Activated CD8-positive, alpha-beta T cell treated with anti-CD3 and anti-CD28 coated beads, Interleukin-2, amount 10 ng/mL, durations not matched to agents 7 days and 5 days (primary cell): ENCODE measurements at places on chromosomes 11 and 22. TPM values are rescaled to one million over a fixed set of nuclear protein-coding genes. Genes with fewer than 3 reads are reported as not detected.
A peak's percentile ranks its signal among the peaks of the same experiment; 100 is the strongest.

- peaks cover 3% of the 10 kb centered on the region for H3K27me3 ChIP-seq
- H3K4me3 ChIP-seq = no peak overlapping the region
- peaks cover 22% of the 10 kb centered on the region for H3K4me1 ChIP-seq
- no peak overlapping the region for H3K27ac ChIP-seq
- no peak for DNase-seq
Observed at GRCh38 chr11:101912823-101913284, 2.0 kb upstream of the CEP126 start.

DNA sequence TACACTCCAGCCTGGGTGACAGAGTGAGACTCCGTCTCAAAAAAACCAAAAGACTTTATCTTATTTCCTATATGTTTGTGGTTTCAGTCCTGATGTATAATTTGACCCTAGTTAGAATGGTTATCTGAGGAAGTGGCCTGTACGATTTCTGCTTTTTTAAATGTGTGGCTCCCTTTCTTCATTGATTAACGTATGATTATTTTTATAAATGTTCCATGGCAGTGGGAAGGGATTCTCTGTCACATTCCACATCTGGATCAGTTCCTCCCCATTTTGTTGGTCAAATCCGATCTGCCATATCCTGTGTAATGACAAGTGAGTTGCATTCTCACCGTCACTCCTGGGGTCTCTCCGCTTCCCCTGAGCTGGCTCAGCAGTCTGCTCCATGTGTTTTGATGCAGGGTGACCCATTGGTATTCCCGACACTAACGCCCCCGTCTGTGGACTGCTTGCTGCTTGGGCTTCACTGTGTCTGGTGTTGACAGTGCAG is 20.3 kb downstream of the NEAT1 start:
- DNase-seq = no peak
- H3K27ac ChIP-seq = peak overlapping the region; percentile 53
- peaks cover 50% of the 10 kb centered on the region for H3K4me1 ChIP-seq
- H3K36me3 ChIP-seq = peaks cover 40% of the 10 kb centered on the region

DNA sequence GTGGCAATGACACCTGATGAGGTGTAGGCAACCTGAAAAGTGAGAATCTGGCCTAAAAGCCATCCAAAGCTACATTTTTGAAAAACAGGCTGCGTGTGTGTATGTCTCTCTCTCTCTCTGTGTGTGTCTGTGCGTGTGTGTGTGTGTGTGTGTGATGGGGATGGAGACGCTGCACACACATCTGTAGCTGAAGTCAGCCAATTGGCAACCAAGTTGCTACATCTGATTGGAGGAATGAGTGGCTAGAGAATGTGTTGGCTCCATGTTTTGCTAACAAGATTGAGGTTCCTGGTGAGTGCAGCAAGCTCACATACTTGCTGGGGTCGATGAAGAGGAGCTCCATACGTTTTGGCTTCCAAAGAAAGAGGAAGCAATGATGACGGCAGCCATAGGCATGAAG is 311.4 kb upstream of the NCAM1 start:
- no peak overlapping the region for H3K27ac ChIP-seq
- no peak overlapping the region for H3K4me3 ChIP-seq

DNA sequence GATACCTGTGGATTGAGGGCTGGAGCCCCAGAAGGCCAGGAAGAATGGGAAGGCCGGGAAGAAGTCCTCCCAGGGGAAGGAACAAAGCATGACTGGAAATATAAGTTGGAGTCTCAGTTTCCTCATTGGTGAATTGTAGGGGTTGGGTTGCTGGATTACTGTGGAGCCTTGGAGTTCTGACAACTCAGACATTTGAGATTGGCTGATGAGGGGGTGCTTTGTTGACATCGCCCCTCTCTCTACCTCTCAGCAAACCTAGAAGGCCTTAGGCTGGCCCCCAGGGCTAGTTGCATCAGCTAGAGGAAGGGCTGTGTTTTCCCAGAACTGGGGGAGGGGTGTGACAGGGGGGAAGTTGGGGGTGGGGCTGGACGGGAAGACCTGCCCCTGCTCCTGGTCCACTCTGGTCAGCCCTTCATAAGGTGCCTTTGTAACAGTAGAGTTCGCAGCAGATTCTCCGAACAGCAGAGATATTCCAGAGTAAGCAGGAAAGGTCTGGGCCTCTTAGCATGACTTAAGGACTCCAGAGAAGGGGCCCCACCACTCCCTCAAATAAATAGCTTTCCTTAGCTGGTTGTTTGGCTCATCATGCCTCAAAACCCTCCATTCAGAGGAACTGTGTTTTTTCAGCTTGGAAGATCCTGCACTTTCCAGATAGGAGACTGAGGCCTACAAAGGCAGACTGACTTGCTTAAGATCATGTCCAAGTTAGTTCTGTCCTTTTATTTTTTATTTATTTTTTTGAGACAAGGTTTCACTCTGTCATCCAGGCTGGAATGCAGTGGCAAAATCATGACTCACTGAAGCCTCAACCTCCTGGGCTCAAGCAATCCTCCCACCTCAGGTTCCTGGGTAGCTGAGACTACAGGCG is 12.5 kb upstream of the THRSP start:
- peaks cover 13% of the 10 kb centered on the region for H3K4me1 ChIP-seq
- H3K27me3 ChIP-seq = no peaks in the 10 kb centered on the region
- H3K4me3 ChIP-seq = no peak overlapping the region
- peak overlapping the region; percentile 70 for H3K27ac ChIP-seq

- no peak for DNase-seq
- H3K27ac ChIP-seq = no peak overlapping the region
- no peak overlapping the region for H3K4me3 ChIP-seq
- no peaks in the 10 kb centered on the region for H3K36me3 ChIP-seq
Observed at GRCh38 chr22:49232319-49233067, 595.2 kb downstream of the BRD1 start.

Gene DMC1
- total RNA-seq = 10.1 TPM

- H3K27ac ChIP-seq = peak overlapping the region; percentile 88
- H3K4me1 ChIP-seq = peaks cover 49% of the 10 kb centered on the region
- H3K36me3 ChIP-seq = peaks cover 72% of the 10 kb centered on the region
- H3K27me3 ChIP-seq = no peaks in the 10 kb centered on the region
Observed at GRCh38 chr11:62602141-62603071, 741 bp upstream of the MTA2 start.

Gene BBOX1
- not detected for total RNA-seq

Gene LRRC74B
- not detected for total RNA-seq

DNA sequence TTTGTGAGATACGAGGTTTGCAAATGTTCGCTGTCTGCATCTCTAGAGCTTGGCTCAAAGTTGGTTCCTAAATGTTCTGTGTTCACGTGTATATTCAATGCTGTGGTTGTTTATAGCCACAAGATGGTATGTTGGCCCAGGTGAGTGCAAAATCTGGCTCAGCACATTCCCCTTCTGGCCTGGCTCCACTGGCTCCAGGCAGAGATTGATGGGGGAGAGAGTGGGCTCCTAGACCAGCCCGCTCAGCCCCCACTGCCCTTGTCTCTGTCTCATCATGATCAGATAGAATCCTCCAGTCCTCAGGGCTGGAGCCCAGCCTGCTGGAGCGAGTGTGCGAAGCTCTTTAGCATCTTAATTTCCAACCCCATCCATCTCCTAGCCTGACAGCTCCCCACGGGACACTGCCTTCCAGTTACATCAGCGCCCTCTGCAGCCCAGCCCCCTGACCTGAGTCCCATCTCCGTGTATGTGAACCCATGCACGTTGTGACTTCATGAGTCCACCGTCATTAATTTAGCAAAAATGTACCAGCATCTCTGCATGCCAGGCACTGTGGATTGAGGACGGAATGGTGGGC is 2.0 kb downstream of the P2RX3 start:
- no peak overlapping the region for H3K27ac ChIP-seq
- no peaks in the 10 kb centered on the region for H3K36me3 ChIP-seq

DNA sequence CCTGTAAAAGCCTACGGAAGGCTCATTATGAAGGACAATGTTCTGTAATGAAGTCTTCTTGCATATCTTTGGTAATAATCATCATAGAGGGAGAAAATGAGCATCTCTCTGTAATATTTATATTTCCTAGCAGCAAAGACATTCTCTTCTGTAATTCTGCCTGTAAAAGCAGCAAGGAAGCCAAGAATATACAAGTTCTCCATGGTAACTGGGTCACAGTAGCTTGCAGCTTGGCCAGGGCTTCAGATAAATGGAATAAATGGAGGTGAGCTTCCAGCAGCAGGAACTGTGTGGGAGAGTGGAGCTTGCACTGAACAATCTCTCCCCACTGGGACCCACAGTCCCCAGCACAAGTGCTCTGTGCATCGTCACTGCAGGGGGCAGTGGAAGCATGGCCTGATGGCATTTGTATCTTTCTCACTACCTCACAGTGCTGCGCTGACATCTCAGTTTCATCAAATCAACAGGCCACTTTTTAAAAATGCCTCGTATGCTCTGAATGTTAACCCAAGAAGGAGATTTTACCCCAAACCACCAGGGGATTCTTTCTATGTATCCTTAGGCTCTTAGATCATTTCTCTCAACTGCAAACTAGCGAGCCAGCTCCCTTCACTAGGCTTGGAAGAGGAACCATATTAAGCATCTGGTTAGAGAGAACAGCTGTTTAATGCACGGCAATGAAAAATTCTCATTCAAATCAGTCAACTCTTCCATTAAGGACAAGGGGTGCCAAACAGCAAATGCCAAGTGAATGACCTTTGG is 1059.7 kb downstream of the OPCML start:
- DNase-seq = no peak
- no peak overlapping the region for H3K27ac ChIP-seq
- H3K27me3 ChIP-seq = no peaks in the 10 kb centered on the region
- H3K4me1 ChIP-seq = no peaks in the 10 kb centered on the region
- H3K36me3 ChIP-seq = no peaks in the 10 kb centered on the region
- no peak overlapping the region for H3K4me3 ChIP-seq

DNA sequence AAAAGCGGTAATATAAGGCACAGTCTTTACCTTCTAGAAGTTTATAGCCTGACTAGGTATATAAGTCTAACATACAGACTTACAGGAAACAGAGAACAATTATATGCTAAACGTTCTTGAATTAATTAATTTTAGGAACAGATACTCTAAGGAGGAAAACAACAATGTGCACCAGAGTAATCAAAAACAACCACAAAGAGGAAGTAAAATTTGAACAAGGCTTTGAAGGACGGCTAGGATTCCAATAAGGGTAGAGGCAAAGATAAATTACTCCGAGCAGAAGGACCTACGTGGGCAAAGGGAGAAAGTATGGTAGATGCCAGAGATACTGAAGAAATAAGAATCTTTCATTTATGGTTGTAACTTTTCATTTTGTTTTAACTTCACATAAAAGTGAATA is 54.4 kb downstream of the ENTHD1 start:
- no peak for DNase-seq
- peaks cover 15% of the 10 kb centered on the region for H3K4me1 ChIP-seq
- no peak overlapping the region for H3K4me3 ChIP-seq
- H3K27me3 ChIP-seq = peaks cover 17% of the 10 kb centered on the region

Gene PKP3
- 0.13 TPM for total RNA-seq

Gene SERHL2
- 2.3 TPM for total RNA-seq

Gene PDE2A
- 0.26 TPM for total RNA-seq

GRCh38 chr11:128701086-128701485 is 7.2 kb downstream of the FLI1 start:
- H3K4me3 ChIP-seq = no peak overlapping the region
- no peak overlapping the region for H3K27ac ChIP-seq
- DNase-seq = no peak
- peaks cover 94% of the 10 kb centered on the region for H3K4me1 ChIP-seq
- H3K27me3 ChIP-seq = no peaks in the 10 kb centered on the region
- peaks cover 87% of the 10 kb centered on the region for H3K36me3 ChIP-seq

DNA sequence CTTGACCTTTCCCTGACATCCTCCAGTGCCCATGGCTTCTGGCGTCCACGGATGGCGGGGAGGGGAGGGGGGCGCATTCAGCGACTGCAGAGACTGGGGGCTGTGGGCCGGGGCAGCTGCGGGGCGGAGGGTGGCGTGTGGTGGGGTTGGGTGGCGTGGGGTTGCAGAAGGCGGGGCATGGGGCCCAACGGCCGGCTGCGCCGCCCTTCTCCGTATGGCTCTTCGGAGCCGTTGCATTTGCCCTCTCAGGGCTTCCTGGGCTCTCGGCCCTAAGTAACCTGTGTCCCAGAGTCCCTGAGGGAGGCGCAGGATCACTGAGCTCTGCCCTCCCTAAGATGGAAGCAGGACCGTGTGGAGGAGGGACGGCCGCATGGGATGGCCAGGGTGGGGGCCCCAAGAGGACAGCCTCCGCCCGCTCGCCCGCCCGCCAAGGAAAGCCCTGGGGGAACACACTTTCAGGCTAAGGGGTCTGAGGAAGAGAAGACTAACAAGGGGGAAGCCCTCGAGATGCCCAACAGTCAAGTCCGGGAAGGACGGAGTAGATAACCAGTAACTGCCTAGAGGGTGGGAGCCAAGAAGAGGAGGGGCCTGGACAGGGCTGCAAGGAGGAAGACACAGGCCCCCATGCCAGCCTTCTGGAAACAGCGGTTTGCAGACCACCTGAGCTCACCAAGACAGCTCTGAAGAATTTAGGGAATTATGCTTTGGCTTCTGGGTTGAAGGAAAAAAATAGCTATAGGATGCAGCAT is 9.2 kb upstream of the AIFM3 start:
- peaks cover 7% of the 10 kb centered on the region for H3K36me3 ChIP-seq
- peaks cover 18% of the 10 kb centered on the region for H3K27me3 ChIP-seq
- peaks cover 4% of the 10 kb centered on the region for H3K4me1 ChIP-seq
- no peak overlapping the region for H3K27ac ChIP-seq
- peak overlapping the region; percentile 61 for H3K4me3 ChIP-seq
- no peak for DNase-seq

DNA sequence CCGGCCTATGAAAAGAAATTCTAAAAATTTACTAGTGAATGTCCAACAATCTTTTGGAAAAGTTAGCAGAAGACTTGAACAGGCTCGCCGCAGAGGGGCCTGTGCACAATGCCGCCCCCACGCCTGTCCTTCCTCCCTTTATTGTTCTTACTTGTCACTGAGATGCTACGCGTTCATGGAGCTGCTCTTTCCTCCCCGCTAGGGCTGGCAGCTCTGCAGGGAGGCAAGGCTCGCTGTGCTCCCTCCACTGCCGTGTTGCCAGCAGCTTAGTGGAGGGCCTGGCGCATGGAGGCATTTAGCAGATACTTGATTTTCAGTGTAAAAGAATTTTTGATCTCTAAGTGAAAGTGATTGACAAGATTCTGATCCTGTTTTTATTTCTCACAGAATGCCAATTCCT is 14.7 kb downstream of the PHRF1 start:
- no peak for DNase-seq
- peaks cover 47% of the 10 kb centered on the region for H3K4me1 ChIP-seq
- peaks cover 83% of the 10 kb centered on the region for H3K36me3 ChIP-seq
- H3K27ac ChIP-seq = no peak overlapping the region
- no peak overlapping the region for H3K4me3 ChIP-seq

DNA sequence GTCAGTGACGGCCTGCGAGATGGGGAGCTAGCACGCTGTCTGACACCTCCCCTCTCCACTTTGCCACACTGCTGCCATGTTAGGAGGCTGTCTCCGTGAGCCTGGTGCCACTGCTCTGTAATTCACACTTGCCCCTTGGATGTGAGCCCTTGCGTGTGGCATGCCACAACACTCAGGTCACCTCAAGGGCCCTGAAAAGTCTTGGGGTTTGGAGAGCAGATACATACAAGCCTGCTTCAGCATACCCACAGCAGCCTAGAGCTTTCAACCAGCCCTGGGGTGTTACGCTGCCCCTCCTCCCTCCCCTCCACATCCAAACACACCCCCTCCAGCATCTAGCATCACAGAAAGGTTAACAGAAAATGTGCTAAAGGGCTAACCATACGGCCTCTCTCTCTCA is 69.5 kb upstream of the TBCEL start:
- peaks cover 8% of the 10 kb centered on the region for H3K27me3 ChIP-seq
- H3K27ac ChIP-seq = no peak overlapping the region
- H3K4me1 ChIP-seq = peaks cover 20% of the 10 kb centered on the region
- H3K4me3 ChIP-seq = no peak overlapping the region
- DNase-seq = no peak
